ENCODE measurements at places on chromosomes 5 and 9.

DNA sequence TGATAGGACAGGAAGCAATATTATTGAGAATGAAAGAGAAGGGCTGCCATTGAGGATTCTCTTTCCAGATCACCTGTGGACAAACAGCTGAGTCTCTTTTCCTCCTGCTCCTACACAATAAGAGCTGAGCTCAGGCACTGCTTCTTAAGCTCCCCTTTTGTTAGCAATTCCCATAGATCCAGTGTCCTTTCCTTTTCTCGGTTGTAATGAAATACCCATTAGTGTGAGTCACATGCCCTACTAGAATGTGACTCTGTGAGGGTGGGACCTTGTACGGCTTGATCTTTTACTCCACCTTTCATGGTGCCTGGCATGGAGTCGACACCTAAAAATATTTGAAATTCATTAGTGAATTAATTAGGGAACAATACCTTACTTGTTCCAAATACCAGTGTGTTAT lies 269.2 kb downstream of the NR3C1 start:
- DNase-seq, result no peak

- no peak for DNase-seq
These were observed 6.6 kb downstream of the PCDHGC5 start for GRCh38 chr5:141495453-141495811.

DNA sequence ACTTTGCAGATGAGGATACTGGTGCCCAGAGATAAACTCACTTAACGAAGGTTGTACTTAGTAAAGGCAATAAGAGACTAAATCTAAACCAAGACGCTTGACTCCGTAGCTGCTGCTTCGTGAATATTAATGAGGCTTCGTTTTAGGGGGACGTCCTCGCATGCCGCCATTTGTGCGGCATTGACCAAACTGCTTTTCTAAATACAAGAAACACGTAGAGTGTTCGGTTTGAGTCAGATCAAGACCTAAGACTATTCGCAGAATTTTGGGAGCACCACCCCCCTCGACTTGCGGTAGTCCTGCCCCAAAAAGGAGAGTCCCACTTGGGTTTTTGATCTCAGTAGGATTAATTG lies 1.1 kb downstream of the NPM1 start:
- no peak for DNase-seq

DNA sequence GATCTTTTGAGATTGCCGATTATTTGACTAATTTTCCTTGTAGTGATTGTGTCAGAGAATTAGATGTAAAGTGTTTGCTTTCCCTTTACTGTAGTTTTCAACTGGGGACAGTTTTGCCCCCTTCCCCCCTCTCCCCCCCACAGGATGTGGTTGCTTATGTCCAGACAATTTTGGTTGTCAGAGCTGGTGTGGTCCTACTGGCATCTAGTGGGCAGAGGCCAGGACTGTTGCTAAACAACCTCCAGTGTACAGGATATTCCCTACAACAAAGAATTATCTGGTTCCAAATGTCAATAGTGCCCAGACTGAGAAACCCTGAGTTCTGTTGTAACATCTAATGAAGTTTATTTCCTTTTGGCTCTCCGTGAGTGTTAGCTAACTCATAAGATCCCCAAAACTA lies 20.0 kb downstream of the TMEFF1 start:
- DNase-seq, result no peak

GRCh38 chr9:92954049-92954861 lies 6.9 kb downstream of the FGD3 start:
- DNase-seq, result peak; percentile 93

GRCh38 chr9:119052339-119053030 lies 316.8 kb downstream of the BRINP1 start:
- DNase-seq, result no peak

GRCh38 chr5:141608557-141608956 lies 10.2 kb downstream of the DIAPH1 start:
- no peak for DNase-seq

- no peak for DNase-seq
These were observed 41.9 kb downstream of the NPR3 start for GRCh38 chr5:32753051-32753450.

DNA sequence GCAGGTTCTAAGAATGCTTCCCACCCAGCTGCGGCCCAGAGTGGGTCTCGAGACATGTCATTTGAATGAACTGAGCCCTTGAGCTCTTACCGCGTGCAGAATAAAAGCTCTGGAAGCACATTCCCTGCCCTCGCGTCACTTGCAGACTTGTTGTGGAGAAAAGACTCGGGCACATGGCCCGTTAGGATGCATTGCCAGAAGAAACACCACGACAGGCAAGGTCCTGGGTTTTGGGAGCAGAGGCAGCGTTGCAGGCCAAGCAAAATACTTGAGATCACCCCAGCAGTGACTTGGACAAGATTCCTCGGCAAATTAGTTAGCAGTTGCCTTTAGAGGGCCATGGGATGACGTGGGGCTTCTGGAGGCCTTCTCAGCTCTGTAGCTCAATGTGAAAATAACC lies 170.8 kb upstream of the MSX2 start:
- DNase-seq, result no peak

Data from CD4-positive, alpha-beta T cell treated with Interleukin-17A for 4 hours (primary cell).